GM06990 (cell line): ENCODE measurements at places on chromosomes 16 and 17.

DNA sequence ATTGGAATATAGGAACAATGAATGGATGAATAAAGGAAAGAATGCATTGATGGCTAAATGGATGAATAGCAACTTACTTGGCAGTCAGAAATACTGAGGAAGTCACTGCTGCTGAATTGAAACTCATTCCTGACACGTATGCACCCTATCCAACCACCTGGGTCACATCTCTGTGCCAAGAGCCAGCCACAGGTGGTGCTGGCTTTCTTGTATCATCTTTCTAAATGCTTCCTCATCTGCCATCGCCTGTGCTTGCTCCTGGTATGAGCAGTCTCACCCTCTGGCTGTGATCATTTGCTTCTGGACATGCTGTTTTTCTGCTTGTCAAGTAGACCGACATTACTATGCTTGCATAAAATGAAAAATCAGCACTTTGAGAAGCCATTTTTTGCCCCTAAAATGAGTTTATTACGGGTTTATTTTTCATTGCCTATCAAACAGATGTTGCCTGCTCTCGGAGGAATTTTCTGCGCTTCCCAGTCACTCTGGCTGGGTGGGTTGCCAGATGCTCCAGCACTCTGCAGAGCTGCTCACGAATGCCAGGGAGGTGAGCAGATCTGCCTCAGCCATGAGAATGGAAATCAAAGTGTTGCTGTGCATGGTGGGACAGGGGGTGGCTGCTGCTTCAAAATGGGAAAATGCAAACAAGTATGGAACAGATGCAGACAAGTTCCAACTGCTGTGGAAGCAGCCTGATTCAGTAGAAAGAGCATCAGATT, 1349.6 kb upstream of the CDH8 start:
- no peak for DNase-seq

DNA sequence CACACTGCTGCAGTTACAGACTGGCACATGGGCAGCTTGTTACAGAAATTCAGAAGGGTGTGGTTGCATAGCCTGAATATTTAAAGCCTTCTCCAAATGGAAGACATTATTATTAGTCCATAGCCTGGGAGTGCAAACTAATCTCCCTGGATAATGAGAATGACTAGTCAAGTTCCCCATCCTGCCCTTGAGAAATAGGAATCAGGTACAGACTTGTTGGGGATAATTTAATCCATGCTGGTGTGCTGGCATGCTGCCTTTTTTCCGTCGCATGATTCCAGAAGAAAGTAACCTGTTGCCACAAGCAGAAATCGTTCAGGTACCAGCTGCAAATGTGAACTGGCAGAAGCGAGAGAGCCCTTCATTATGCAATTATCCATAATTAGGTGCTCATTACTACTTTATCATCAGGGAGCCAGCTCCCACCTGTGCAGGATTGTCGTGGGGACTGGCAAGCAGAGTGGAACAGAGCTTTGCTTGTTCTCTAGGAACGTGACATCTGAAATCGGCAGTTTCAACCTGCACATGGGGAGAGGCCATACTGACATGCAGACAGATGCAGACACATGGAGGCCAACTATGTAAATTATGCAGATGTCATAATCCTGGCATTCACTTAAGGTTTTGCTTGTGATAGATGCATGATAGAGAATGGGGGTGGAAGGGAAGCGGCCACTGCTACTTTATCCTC, 419.4 kb downstream of the PMP22 start:
- DNase-seq: no peak

DNA sequence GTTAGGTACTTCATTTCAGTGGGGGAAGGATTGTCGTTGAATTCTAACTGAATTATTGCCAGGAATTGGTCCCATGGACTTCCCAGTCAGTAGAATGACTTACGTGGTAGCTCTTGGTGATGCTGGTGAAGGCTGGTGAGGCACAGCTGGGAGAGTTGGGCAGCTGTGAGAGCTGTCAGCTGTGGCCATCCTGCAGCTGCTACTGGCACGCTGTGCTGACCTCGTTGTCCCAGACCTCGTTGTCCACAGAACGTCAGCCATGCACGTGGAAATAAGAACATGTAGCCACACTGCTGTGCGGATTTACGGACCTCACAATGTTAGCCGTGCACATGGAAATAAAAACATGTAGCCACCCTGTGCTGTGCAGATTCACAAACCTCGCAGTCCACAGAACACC, 102.3 kb downstream of the NPIPB11 start:
- DNase-seq: no peak

DNA sequence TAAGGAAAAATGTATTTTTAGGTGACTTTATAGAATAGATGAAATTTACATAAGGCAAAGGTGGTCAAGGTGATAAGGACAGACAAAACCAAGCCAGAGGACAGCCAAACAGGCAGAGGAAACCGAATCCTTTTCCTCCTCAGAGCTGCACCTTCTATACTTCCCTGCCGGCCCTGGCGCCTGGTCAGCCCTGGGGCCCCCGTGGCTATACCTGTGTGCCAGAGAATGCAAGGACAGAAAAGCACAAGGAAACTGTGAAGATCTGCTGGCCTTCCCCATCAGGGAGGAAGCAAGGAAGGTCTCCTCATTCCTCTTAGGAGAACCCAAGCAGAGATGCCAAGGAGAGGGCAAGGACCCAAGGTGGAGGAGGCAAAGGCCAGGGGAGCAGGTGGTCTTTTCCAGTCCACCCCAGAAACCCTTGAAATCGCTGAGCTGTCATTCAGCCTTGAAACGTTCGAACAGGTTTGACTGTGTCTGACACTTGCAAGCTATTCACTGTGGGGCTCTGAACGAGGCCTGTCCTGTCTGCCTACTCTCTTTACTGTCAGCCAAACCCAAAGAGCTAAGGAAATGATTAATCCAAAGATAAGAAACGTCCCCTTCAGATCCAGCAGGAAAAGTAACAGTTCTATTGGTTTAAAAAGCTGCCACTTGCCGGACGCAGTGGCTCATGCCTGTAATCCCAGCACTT, 114.4 kb downstream of the XYLT1 start:
- DNase-seq: no peak

DNA sequence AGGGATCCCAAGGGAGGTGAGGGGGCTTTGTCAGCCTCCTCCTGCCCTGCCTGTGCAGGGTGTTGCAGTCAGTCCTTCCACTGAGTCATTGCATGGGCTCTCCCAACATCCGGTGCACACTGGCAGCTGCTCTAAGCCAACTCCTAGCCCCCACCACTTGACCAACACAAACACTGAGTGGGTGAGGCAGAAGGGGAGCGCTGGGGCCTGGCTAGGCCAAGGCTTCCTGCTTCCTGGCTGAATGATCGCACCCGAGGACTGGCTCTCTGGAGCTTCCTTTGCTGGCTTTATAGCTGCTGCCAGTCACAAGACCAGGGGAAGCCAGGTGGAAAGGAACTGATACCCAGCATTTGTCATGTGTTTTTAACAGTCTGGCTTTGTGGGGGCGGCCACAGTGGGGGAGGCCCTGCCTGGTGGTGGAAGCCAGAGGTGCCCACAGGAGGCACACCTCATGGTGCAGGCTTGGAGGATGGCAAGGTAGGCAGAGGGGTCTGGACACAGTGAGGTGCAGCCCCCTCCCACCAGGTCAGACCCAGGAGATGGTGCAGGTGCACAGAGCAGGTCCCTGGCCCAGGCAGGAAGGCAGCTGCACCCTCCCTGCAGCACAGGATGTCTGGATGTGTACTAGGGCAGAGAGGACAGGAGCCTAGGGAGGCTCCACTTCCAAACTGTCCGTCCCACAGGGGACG, 6.8 kb downstream of the MPG start:
- DNase-seq: peak; percentile 63

- DNase-seq: no peak
These were observed 33.2 kb downstream of the MAP2K6 start for GRCh38 chr17:69447726-69448125.

- DNase-seq: no peak
These were observed 5.0 kb downstream of the PITPNM3 start for GRCh38 chr17:6551356-6551755.

DNA sequence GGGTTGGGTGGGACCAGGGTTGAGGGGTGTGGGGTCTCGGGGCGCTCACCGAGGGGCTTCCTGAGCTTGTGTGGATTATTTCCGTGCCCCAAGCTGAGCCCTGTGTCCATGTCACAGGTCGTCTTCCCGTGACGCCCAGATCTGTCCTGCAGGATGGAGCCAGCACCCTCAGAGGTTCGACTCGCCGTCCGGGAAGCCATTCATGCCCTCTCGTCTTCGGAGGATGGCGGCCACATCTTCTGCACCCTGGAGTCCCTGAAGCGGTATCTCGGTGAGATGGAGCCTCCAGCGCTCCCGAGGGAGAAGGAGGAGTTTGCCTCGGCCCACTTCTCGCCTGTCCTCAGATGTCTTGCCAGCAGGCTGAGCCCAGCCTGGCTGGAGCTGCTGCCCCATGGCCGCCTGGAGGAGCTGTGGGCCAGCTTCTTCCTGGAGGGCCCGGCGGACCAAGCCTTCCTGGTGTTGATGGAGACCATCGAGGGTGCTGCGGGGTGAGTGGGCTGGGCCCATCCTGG, 1.0 kb downstream of the TELO2 start:
- peak; percentile 13 for DNase-seq
